ENCODE measurements at places on chromosomes 16 and 17.
A peak's percentile ranks its signal among the peaks of the same experiment; 100 is the strongest.

GRCh38 chr17:3657874-3658783 is 10.2 kb downstream of the TAX1BP3 start:
- DNase-seq, result no peak

- no peak for DNase-seq
Measured at GRCh38 chr16:72894293-72895151, 153.4 kb downstream of the ZFHX3 start.

DNA sequence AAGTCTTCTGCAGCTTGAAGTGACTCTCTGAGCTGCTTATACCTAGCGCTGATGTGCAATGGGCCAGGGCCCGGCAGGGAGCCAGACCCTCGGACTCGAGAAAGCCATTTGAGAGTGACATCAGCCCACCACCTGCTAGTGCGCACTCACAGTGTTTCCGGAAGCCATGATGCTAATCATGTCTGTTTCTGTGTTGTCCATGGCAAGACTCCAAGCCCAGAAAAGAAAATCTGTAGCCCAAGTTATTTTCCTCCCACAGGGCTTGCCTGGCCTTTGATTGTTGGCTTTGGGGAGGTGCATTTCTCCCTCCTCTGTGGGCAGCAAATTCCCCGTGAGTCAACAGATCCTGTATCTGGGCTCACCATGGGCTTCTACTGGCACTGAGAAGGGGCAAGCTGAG is 1.8 kb upstream of the CDRT4 start:
- DNase-seq, result no peak

GRCh38 chr17:40597556-40598300 is 32.5 kb upstream of the CCR7 start:
- no peak for DNase-seq

GRCh38 chr17:7729816-7730215 is 12.3 kb downstream of the DNAH2 start:
- DNase-seq, result no peak

- peak; percentile 42 for DNase-seq
Measured at GRCh38 chr16:15571557-15571956, 71.4 kb downstream of the MARF1 start.

DNA sequence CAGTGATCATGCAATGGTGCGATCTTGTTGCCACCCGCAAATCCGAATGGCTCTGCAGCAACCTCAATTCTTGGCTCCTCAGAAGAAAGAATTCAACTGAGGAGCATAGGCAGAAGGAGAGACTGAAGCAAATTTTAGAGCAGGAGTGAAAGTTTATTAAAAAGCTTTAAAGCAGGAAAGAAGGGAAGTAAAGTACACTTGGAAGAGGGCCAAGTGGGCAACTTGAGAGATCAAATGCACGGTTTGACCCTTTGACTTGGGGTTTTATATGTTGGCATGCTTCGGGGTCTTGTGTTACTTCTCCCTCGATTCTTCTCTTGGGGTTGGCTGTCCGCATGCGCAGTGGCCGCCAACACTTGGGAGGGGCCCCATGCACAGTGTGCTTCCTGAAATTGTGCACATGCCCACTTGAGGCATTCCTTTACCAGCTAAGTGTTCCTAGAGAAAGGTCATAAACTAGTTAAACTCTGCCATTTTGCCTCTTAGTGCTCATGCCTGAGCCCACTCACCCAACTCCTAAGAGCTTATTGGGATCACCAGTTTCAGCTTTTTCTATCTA is 36.7 kb downstream of the ZNRF1 start:
- DNase-seq, result no peak

- no peak for DNase-seq
Measured at GRCh38 chr16:56357241-56357764, 68.0 kb downstream of the AMFR start.

GRCh38 chr17:9028202-9028987 is 7.1 kb downstream of the NTN1 start:
- no peak for DNase-seq

- DNase-seq, result no peak
Measured at GRCh38 chr16:85607321-85607765, 5.8 kb upstream of the GSE1 start.

DNA sequence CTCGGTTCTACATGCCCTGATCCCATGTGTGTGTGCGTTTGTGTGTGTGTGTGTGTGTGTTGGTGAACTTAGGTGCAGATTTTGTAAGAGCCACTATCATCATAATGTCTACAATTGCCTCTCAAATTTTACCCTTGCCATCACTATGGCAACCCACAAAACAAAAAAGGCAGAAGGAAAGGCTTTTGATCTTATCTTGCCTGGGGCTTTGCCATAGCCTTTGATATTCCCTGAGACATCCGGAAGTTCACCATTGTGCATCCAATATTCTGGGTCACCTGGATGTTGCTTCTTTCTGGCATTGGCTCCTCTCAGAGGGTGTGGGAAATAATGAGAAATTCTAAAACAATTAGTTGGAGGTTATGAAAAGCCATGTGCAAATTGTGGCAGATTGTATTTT is 114.7 kb downstream of the HAPSTR1 start:
- DNase-seq, result no peak

DNA sequence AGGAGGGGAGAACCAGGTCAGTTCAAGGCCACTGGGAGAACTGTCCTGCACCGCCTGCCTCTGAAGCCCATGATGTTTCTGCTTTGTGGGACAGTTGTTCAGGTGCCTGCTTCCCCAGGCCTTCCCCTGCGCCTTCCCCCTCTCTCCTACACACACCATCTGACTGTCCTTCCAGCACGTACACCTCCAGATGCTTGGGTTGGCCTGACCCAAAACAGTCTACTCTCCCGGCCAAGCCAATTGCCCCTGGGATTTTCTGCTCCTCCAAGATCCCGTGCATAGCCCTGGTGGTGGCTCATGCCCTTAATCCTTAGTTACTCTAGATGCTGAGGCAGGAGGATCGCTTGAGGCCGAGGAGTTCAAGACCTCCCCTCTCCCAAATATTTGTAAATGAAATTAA is 684 bp upstream of the RSAD1 start:
- DNase-seq, result no peak

DNA sequence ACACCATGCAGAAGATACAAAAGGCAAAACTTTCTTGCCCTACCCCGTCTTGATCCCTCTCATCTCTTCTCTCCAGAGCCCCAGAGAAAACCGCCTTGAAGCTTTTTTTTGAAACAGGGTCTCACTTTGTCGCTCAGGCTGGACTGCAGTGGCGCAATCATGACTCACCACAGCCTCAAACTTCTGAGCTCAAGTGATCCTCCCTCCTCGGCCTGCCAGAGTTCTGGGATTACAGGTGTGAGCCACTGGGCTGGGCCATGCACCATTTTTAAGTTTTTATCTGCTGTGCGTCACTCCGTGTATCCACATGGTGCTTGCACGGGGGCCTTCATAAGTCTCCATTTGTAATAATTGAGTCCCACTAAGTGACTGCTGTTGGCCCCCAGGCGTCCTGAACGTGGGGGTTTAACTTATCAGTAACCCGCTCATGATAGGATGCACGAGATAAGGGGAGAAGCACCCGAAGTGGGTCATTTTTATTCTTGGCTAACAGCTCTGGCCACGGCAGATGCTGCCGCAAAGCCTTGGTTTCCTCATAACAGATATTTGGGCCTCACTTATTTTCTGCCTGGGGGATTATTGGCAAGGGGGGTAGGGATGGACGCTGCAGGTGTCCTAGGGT is 8.6 kb downstream of the DNAH17 start:
- DNase-seq, result peak; percentile 13

GRCh38 chr16:72394526-72394925 is 222.6 kb upstream of the PMFBP1 start:
- no peak for DNase-seq

DNA sequence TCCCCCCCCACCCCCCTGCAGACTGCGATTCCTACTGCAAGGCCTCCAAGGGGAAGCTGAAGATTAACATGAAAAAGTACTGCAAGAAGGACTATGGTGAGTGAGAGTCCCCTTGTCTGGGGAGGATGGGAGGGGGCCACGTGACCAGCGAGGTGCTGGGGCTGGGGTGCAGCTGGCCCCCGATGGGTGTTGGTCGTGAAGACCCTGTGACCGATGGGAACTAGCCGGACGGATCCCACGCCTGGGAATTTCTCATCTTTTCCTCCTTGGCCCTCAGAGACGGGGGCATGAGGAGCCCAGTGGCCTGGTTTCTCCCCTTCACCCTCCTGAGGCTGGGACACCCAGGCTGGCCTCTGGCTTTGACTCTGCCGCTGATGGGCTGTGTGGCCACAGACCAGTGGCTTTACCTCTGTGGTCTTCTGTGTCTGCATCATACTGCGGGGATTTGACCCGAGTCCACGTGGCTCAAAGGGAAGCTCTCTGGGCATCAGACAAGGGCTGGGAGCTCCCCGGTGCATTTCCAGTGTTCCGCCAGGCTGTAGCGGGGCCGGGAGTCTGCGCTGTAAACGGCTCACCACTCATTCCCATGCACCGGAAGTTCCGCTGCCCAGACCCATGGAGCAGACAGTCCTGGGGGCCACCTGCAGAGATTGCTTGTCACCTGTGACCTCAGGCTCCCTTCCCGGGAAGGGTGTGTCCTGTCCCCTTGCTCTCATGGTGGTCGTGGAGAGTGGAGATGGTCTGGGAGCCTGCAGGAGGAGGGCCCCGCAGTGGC is 200.0 kb downstream of the NTN1 start:
- no peak for DNase-seq

DNA sequence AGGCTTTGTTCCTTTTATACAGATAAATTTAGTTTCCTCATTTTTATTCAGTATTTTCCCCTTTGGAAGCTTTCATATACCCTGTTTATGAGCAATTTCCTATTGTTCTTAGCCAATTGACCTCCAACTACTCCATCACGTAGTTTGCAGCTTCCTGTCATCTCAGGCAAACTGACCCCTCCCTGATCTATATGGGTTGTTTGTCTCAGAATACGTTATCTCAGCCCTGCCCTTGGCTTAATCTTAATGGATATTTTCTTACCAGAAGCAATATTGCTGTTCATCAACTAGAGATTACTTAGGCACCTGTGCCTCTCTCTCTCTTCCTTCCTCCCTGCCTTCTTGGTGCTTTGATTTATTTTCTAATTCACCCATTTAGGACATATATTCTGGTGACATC is 81.2 kb downstream of the ZNF18 start:
- DNase-seq, result no peak

GRCh38 chr16:785563-786535 is 2.3 kb downstream of the RPUSD1 start:
- DNase-seq, result peak; percentile 40

DNA sequence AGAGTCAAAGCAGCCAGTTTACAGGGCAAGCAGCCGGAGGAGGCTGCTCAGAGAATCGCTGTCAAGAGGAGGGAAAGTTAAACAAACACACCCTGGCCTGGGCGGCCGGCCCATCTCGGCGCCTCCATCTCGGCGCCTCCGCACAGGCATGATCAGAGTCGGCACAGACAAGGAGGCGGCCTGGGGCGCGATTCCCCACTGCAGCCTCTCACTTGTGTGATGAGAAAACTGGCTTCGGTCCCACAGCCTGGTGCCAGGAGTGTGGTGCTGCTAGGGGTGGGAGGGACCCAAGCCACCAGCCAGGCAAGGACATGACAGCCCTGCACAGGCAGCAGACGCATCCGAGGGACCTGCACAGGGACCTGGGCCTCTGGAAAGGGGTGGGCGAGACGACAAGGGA is 17.7 kb downstream of the SLC38A10 start:
- no peak for DNase-seq

DNA sequence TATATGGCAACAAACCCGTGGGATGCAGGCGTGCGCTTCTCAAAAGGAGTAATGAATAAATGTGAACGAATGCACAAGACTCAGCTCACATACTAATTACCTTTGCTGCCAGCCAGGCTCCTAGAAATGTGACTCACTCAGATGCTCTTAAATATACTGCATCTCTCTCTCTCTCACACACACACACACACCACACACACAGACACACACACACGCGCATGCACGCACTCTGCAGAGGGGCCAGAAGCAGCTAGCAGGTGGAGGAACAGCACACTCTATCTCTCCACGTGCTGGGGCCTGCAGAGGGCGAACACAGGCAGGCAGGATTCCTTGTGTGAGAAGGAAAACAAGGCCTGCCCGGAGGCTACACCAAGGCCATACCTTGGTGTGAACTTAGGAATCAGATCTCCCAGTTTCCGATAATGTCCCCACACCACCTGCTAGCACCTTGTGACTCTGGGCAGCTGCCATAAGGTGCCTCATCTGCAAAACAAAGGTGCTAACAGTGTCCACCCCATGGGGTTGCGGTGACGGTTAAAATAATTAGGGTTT is 5.3 kb downstream of the GPRC5B start:
- DNase-seq, result no peak

- no peak for DNase-seq
Measured at GRCh38 chr16:24524855-24525677, 14.3 kb upstream of the RBBP6 start.

DNA sequence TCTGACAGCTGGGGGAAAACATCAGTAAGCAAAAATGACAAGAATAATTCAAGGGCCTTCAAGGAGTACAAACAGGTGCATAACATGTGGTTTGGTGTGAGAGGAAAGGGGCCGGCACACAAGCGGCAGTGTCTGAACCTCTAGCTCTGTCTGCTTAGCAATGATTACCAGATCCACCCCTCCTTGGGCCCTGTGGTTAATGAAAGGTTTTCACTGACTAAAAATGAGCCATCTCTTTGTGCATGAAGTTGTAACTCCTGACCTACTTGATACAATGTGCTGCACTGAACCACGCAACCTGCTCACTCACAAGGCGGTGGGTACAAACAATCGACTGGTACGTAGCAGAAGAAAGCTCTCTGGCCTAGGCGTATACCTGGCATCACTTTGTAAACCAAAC is 15.1 kb downstream of the FAM117A start:
- DNase-seq, result no peak

- no peak for DNase-seq
Measured at GRCh38 chr16:58678716-58679115, 5.9 kb downstream of the SLC38A7 start.

GRCh38 chr17:8417806-8418205 is 17.9 kb upstream of the NDEL1 start:
- no peak for DNase-seq

- DNase-seq, result peak; percentile 33
Measured at GRCh38 chr16:53022374-53022773, 30.3 kb downstream of the CHD9NB start.

- no peak for DNase-seq
Measured at GRCh38 chr16:54341892-54342776, 55.5 kb upstream of the IRX3 start.

GRCh38 chr16:85550953-85551924 is 61.9 kb upstream of the GSE1 start:
- DNase-seq, result no peak

GRCh38 chr17:43979671-43980070 is 24.8 kb upstream of the NAGS start:
- no peak for DNase-seq

DNA sequence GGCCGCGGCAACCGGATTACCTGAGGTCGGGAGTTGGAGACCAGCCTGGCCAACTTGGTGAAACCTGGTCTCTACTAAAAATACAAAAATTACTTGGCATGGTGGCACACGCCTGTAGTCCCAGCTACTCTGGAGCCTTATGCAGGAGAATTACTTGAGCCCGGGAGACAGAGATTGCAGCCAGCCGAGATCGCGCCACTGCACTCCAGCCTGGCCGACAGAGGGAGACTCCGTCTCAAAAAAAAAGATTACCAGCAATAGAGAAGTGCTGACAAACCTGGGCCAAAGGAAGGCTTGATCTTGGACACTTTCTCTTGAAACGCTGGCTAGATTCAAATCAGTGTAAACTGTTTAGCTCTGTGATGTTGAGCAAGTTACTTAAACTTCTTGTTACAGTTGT is 4.3 kb downstream of the MT1H start:
- DNase-seq, result peak; percentile 27

- no peak for DNase-seq
Measured at GRCh38 chr16:17101646-17102045, 369.1 kb downstream of the XYLT1 start.
